ENCODE measurements at places on chromosomes 3 and 15. TPM values are rescaled to one million over a fixed set of nuclear protein-coding genes. Genes with fewer than 3 reads are reported as not detected.

TMEM62 gene
- total RNA-seq, result 38.3 TPM

ACP3 gene
- 0.95 TPM for total RNA-seq

GRCh38 chr3:136464502-136464901 is 214.4 kb downstream of the PCCB start:
- H3K27me3 ChIP-seq, result no peaks in the 10 kb centered on the region
- H3K4me1 ChIP-seq, result no peaks in the 10 kb centered on the region
- H3K36me3 ChIP-seq, result peaks cover 78% of the 10 kb centered on the region
- no peak overlapping the region for H3K27ac ChIP-seq
- DNase-seq, result no peak

NTRK3 gene
- not detected for total RNA-seq

GRCh38 chr15:80452166-80452565 is 48.0 kb downstream of the ARNT2 start:
- no peak overlapping the region for H3K27ac ChIP-seq
- DNase-seq, result no peak
- H3K27me3 ChIP-seq, result peaks cover 7% of the 10 kb centered on the region
- no peak overlapping the region for H3K4me3 ChIP-seq
- H3K4me1 ChIP-seq, result no peaks in the 10 kb centered on the region
- no peaks in the 10 kb centered on the region for H3K36me3 ChIP-seq

SNURF gene
- total RNA-seq, result 9.8 TPM

DNA sequence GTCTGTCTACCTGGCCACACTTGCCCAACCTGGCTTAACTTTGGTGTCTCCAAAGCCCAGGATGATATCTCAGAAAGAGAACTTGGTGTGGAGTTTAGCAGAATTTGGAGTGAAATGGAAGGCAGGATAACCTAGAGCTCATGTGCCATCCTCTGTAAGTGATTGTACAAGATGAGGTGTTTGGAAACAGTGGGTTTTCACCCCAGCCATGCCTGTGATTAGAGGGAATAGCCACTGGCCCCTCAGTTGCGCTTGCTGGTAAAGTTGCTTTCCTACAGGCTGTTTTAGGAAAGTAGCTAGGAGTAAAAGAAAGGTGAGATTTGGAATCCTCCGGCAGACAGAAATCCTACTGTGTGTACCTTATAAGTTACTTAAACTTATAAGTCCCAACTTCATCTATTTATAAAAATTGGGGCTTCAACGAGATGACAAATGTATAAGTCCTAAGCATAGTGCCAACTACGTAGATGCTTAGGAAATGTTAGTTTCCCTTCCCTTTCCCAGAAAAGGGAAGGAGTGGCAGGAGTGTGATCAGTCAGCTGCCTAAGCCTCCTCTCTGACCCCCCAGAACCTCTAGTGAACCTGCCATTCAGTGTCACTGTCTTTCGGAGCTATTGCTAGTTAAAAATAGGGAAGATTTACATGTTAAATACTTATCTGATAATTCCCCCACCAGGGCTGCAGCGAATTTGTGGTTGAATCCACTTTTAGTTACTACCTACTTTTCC is 13.4 kb upstream of the BMF start:
- no peak for DNase-seq
- no peaks in the 10 kb centered on the region for H3K36me3 ChIP-seq
- H3K27ac ChIP-seq, result no peak overlapping the region
- no peaks in the 10 kb centered on the region for H3K27me3 ChIP-seq
- no peak overlapping the region for H3K4me3 ChIP-seq

ABI3BP gene
- total RNA-seq, result not detected

DNA sequence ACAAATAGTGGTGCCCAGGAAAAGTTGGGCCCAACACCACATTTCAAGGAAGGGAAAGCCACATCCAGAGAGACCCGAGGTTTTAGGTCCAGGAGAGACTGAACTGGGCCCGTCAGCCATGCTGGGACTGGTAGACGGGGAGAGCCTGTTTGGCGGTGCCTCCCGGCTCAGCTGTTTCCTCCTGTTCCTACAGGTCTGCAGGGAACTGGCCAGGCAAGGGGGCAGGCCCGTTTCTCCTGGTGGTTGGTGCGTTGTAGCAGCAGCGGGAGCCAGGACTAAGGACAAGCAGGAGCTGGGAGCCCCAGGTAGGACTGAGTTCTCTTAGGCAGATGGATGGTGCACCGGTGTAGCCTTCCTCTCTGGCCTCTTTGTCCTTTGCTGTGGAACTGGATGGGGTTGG is 3.9 kb downstream of the PRKCD start:
- H3K27me3 ChIP-seq, result no peaks in the 10 kb centered on the region
- peaks cover 22% of the 10 kb centered on the region for H3K36me3 ChIP-seq
- DNase-seq, result no peak
- no peak overlapping the region for H3K4me3 ChIP-seq
- peaks cover 77% of the 10 kb centered on the region for H3K4me1 ChIP-seq

PRSS50 gene
- not detected for total RNA-seq

C2CD4A gene
- total RNA-seq, result not detected

GRCh38 chr3:195899701-195900435 is 8.5 kb downstream of the TNK2 start:
- peaks cover 85% of the 10 kb centered on the region for H3K4me1 ChIP-seq
- H3K36me3 ChIP-seq, result no peaks in the 10 kb centered on the region
- H3K4me3 ChIP-seq, result peak overlapping the region; percentile 64
- peak overlapping the region; percentile 89 for H3K27ac ChIP-seq
- H3K27me3 ChIP-seq, result no peaks in the 10 kb centered on the region

INSYN1 gene
- total RNA-seq, result not detected

LEKR1 gene
- 2.9 TPM for total RNA-seq

ZNF660 gene
- total RNA-seq, result 5.2 TPM

DNA sequence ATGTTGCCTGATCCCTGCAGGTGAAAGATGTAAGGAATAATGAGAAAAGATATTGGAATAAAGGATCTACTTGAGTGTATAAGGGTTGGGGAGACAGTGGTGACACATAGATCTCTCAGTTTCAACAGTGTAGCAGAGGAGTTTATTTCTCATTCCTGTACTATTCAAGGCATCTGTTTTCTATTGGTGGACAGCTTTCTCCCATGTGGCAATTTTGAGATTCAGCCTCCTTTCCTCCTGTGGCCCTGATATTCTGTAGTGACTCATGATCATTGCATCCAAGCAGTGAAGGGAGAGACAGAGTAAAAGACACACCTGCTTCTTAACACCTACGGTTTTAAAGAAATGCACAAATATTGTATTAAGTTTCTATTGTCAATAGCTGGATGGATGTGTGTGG is 327.6 kb downstream of the GRM7 start:
- no peak overlapping the region for H3K27ac ChIP-seq
- H3K4me1 ChIP-seq, result no peaks in the 10 kb centered on the region
- DNase-seq, result no peak

GRCh38 chr3:184005941-184006507 is 11.7 kb downstream of the ABCC5 start:
- H3K27ac ChIP-seq, result peak overlapping the region; percentile 67
- peaks cover 33% of the 10 kb centered on the region for H3K4me1 ChIP-seq
- DNase-seq, result peak; percentile 25
- H3K4me3 ChIP-seq, result peak overlapping the region; percentile 36
- H3K27me3 ChIP-seq, result no peaks in the 10 kb centered on the region
- H3K36me3 ChIP-seq, result peaks cover 5% of the 10 kb centered on the region

DNA sequence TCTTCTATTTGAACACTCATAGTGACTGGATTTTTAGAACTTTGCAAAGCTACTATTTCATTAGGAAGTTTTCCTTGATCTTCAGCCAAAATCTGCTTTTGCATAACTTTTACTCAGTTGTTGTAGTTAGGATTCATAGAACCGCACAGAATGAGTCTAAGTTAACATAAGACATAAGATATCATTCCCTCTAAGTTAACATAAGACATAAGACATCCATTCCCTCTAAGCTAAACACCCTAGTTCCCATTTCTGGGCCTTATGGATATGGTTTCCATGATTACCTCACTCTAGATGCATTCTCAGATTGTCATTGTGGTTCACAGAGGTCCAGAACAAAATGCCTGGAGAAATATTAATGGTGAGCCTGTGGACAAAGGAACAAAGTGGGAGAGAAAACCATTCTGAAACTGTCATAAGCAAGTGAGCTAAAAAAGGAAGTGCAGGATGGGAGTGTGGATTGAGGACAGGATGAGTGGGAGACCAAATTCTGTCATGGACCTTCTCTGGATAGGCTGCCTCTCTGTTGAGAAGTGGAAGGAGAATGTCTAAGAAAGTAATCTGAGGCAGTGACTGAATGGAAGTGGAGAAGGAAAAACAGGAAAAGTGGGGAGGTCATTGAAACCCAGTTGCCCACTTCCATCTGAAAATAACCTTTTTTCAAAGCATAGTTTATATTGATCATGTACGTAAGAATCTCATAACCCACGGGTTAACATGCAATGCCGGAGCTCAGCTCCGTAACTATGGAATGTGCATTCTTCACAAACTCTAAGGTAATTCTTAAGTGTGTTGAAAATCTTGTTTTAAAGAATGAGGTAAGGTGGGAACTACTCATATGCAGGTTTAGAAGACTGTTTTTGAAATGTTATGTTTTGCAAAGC is 37.4 kb upstream of the SECISBP2L start:
- H3K4me1 ChIP-seq, result no peaks in the 10 kb centered on the region
- DNase-seq, result no peak
- H3K36me3 ChIP-seq, result no peaks in the 10 kb centered on the region
- H3K27ac ChIP-seq, result no peak overlapping the region

PLXNA1 gene
- total RNA-seq, result 47.2 TPM

C3orf22 gene
- not detected for total RNA-seq

GRCh38 chr15:59616379-59616778 is 4.8 kb downstream of the GCNT3 start:
- no peak for DNase-seq
- no peaks in the 10 kb centered on the region for H3K36me3 ChIP-seq
- H3K4me1 ChIP-seq, result peaks cover 16% of the 10 kb centered on the region
- H3K27me3 ChIP-seq, result peaks cover 25% of the 10 kb centered on the region
- no peak overlapping the region for H3K4me3 ChIP-seq
- H3K27ac ChIP-seq, result no peak overlapping the region

MST1R gene
- 0.81 TPM for total RNA-seq

DNA sequence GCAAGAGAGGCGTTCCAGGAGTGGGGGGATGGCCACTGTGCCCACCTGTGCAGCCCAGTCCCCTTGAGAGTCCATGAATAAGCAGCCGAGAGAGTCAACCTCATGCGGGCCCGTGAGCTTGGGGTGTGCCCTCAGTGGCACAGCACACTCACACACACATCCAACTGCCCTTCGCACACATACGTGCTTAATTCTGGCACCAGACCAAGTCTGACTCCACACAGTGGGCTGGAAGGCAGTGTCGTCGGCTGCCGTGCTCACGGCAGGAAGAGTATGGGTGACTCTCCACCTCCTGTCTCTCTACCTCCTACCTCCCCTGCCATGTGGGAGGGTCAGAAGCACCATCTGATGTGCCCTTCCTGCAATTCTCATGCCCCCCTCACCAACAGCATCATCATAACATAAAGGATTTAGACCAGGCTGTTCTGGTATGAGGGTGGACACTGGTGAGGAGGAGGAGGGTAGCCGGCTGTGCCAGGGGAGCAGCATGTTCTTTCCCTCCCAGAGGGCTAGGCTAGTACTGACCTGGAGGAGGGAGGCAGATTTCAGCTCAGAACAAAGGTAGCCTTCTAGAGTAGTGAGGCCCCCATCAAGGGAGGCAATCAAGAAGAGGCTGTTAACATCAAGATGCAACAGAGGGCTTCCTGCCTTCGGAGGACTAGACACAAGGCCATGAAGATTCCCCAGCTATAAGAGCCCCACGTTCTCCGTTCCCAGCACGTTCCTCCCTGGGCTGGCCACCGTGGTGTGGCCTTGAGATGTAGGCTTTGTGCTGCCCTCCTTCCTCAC is 5.3 kb upstream of the STRA6 start:
- no peak for DNase-seq
- H3K4me1 ChIP-seq, result no peaks in the 10 kb centered on the region
- H3K4me3 ChIP-seq, result no peak overlapping the region
- peaks cover 25% of the 10 kb centered on the region for H3K27me3 ChIP-seq
- H3K27ac ChIP-seq, result no peak overlapping the region

ACSBG1 gene
- total RNA-seq, result 0.07 TPM

DNA sequence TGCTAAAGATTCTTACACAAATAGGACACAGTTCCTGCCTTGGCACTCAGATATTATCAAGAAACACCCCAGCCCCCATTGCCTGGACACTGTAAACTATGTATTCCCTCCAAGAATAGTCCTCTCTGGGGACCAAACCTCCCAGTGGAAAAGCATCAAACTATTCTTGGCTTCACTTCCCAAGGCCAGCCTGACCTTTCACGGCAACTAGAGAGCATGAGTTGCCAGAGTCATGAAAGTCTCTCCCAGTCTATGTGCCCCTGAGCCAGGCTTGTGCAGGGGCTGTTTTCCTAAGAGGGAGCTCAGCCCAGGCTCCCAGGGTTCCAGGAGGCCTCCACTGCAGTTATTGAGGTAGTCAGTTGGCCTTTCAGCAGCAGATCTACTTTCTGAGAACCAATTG is 251.9 kb upstream of the TGFBR2 start:
- H3K27ac ChIP-seq, result no peak overlapping the region
- H3K36me3 ChIP-seq, result no peaks in the 10 kb centered on the region
- no peak overlapping the region for H3K4me3 ChIP-seq
- peaks cover 21% of the 10 kb centered on the region for H3K27me3 ChIP-seq
- H3K4me1 ChIP-seq, result peaks cover 35% of the 10 kb centered on the region

DNA sequence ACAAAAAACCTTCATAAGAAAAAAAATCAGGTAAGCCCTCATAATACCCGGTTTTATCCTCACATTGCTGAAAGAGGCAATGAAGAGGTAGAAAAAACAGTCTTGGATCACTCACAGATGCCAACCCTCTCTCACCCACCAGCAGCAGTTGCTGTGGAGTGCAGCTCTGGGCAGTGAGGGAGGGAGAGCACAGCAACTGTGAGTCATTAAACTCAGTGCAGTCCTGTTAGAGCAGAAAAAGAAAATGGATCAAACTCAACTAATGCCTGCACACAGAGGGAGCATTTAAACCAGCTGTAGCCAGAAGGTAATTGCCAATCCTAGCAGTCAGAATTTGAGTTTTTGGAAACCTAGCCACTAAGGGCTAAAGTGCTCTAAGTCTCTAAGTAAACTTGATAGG is 1050.6 kb upstream of the ALCAM start:
- H3K36me3 ChIP-seq, result peaks cover 13% of the 10 kb centered on the region
- no peak overlapping the region for H3K27ac ChIP-seq
- H3K4me3 ChIP-seq, result no peak overlapping the region

- H3K36me3 ChIP-seq, result no peaks in the 10 kb centered on the region
- no peak for DNase-seq
- no peak overlapping the region for H3K4me3 ChIP-seq
- H3K27me3 ChIP-seq, result no peaks in the 10 kb centered on the region
- no peaks in the 10 kb centered on the region for H3K4me1 ChIP-seq
- H3K27ac ChIP-seq, result no peak overlapping the region
These were observed 253.8 kb downstream of the NTRK3 start for GRCh38 chr15:88002706-88003105.

CILP gene
- 0.18 TPM for total RNA-seq
